Mesothelial cell of epicardium (in vitro differentiated cells): ENCODE measurements at places on chromosomes 4 and X. TPM values are rescaled to one million over a fixed set of nuclear protein-coding genes. Genes with fewer than 3 reads are reported as not detected.

The PLCXD1 gene
- 34.6 to 37.4 TPM (median 35.0 TPM) in 3 replicates for total RNA-seq

The RGN gene
- total RNA-seq, result 0.61 to 1.2 TPM (median 1.2 TPM) in 3 replicates

The PPP1R2C gene
- total RNA-seq, result not detected in 3 replicates

The P2RY8 gene
- not detected in 3 replicates for total RNA-seq

The RASSF6 gene
- total RNA-seq, result 1.3 to 1.8 TPM (median 1.5 TPM) in 3 replicates

The ODAPH gene
- total RNA-seq, result 0.35 to 1.1 TPM (median 0.57 TPM) in 3 replicates

The BEX2 gene
- 29.0 to 29.8 TPM (median 29.8 TPM) in 3 replicates for total RNA-seq

DNA sequence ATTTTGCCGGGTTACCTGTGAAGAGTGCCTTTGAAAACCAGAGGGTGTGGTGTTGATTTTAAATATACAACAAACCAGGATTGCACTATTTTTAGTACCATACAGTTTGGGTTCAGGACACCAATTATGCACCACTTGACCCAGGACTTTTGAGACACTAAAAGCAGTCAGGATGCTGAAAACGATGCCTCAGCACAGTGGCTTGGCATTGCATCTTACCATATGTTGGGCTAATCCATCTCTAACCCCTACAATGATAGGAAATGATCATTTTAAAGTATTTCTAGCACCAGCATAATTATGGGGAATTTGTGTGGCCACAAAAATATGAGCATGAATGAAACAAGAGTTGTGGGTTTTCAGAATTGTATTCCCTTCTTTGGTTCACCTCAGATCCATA, 4.1 kb downstream of the IBSP start:
- no peaks in the 10 kb centered on the region for H3K4me1 ChIP-seq
- H3K27me3 ChIP-seq, result no peaks in the 10 kb centered on the region
- H3K36me3 ChIP-seq, result no peaks in the 10 kb centered on the region
- no peak overlapping the region for H3K4me3 ChIP-seq

GRCh38 chr4:13611283-13611842, 16.2 kb downstream of the BOD1L1 start:
- H3K27me3 ChIP-seq, result no peaks in the 10 kb centered on the region
- H3K36me3 ChIP-seq, result peaks cover 44% of the 10 kb centered on the region
- no peak for DNase-seq
- no peak overlapping the region for H3K4me3 ChIP-seq
- H3K27ac ChIP-seq, result no peak overlapping the region
- no peaks in the 10 kb centered on the region for H3K4me1 ChIP-seq

DNA sequence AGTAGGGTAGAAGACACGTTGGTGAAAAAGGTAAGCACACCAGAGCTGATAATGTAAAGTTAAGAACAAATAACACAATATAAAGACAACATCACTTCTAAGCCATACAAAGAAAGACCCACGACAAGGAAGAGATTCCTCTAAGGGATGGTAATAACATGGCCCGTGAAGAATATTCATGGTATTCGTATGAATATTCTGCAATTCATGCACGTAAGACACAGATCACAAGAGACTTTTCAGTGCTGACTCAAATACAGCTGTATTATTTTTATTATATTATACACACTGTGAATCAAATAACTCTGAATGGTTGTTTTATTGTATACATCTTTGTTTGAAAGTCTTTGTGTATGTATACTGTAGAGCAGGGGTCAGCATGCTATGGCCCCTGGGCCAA, 29.5 kb upstream of the ZCCHC13 start:
- H3K27me3 ChIP-seq, result no peaks in the 10 kb centered on the region
- DNase-seq, result no peak
- H3K4me3 ChIP-seq, result no peak overlapping the region
- peaks cover 5% of the 10 kb centered on the region for H3K36me3 ChIP-seq

DNA sequence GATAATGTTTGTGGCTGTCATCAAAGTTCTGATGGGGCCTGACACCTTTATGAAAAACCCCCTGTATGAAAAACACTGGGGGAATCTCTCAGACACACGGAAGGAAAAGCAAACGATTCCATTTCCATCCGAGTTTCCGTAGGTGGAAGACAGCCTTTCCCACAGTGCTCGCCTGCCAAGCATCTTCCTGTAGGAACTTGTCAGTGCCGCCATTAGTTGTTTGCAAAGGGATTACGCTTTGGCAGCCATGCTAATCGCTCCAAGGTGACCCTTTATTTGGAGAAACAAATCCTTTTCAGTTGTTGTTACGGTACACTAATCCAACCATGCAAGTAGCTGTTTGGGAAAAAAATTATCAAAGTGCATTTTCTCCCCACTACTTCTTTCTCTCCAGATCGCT, 44.4 kb upstream of the STOX2 start:
- peaks cover 40% of the 10 kb centered on the region for H3K4me1 ChIP-seq
- H3K36me3 ChIP-seq, result peaks cover 4% of the 10 kb centered on the region
- no peak overlapping the region for H3K4me3 ChIP-seq
- H3K27me3 ChIP-seq, result no peaks in the 10 kb centered on the region

DNA sequence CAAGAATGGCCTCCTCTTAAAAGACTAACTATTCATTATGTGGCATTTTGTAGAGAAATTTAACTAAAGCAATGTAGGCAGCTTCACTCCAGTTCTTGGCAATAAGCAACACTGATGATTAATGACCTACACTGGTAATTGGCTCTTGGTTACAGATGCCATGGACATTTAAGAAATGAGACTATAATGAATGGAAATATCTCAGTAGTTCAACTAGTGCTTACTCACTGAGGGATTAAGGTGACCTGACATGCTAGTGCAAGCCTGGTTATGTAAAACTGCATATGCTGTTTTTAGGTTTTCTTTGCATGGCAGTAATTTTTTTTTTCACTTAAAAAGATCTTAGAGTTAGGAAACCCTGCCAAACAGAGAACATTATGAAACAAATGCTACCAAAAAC, 152.7 kb upstream of the AADAT start:
- H3K36me3 ChIP-seq, result no peaks in the 10 kb centered on the region
- H3K4me1 ChIP-seq, result peaks cover 32% of the 10 kb centered on the region
- DNase-seq, result no peak
- H3K27me3 ChIP-seq, result no peaks in the 10 kb centered on the region

- peak; percentile 32 for DNase-seq
- H3K36me3 ChIP-seq, result peaks cover 3% of the 10 kb centered on the region
- peaks cover 1% of the 10 kb centered on the region for H3K27me3 ChIP-seq
- peaks cover 13% of the 10 kb centered on the region for H3K4me1 ChIP-seq
- peak within 1 kb of the TSS; percentile 68 for H3K27ac ChIP-seq
- H3K4me3 ChIP-seq, result peak within 1 kb of the TSS; percentile 87
Observed at GRCh38 chr4:157075811-157076577, at the start of gene GLRB. Gene GLRB (plus strand): TSS chr4:157076150. CDS start chr4:157078025, 1,875 bp downstream.

DNA sequence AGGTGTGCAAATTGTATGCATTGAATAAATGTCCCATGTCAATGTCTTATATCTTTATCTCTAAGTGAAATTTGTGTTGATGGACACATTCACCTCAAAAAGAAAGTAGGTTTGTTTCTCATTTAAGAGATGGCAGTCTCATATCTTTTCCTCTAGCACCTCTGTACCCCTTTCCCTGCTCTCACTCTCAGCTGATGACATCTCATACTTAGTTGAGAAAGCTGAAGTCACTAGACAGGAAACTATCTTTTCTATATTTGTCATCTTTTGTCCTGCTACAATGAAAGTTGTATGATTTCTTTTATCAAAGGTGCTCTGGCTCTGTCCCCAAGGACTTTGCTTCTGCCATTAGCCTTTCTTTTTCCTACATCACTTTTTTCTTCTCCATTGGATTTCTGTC, 84.0 kb upstream of the GRPR start:
- H3K4me3 ChIP-seq, result no peak overlapping the region
- no peaks in the 10 kb centered on the region for H3K4me1 ChIP-seq
- H3K27ac ChIP-seq, result no peak overlapping the region
- no peaks in the 10 kb centered on the region for H3K36me3 ChIP-seq
- DNase-seq, result no peak

DNA sequence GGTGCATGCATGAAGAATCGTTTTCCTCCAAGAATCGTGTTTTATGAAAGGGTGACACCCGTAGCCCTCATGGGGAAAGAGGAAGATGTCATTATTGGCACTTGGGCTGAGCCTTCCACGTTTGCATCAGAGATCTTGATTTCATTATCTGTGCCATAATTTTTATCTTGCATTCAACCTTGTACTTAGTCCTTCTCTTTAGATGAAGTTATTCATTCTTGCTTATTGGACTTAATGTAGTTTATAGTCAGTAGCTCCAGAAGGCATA, 66.8 kb downstream of the GAB1 start:
- H3K27ac ChIP-seq, result no peak overlapping the region
- H3K4me1 ChIP-seq, result peaks cover 6% of the 10 kb centered on the region
- peaks cover 3% of the 10 kb centered on the region for H3K36me3 ChIP-seq
- H3K27me3 ChIP-seq, result no peaks in the 10 kb centered on the region
- no peak overlapping the region for H3K4me3 ChIP-seq

DNA sequence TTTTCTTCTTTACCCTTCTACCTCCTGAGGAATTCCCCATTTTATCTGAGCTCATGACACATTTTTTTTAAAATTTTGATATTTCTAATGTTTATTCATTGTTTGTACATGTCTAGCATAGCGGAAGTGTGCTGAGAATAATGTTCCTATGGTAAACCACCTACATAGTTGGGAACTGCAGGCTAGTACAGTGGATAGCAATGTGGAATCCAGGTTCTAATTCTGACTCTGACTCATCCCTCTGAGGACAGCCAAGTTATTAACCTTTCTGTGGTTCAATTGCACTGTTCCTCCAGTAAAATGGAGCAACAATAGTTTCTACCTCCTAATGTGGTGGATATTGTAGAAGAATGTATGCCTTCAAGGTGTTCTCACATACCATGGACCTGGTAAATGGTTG, 20.6 kb upstream of the APELA start:
- H3K36me3 ChIP-seq, result no peaks in the 10 kb centered on the region
- H3K27me3 ChIP-seq, result no peaks in the 10 kb centered on the region
- no peak overlapping the region for H3K27ac ChIP-seq
- H3K4me1 ChIP-seq, result no peaks in the 10 kb centered on the region
- no peak overlapping the region for H3K4me3 ChIP-seq

- DNase-seq, result no peak
- peaks cover 21% of the 10 kb centered on the region for H3K4me1 ChIP-seq
- H3K27me3 ChIP-seq, result no peaks in the 10 kb centered on the region
- peaks cover 2% of the 10 kb centered on the region for H3K36me3 ChIP-seq
- no peak overlapping the region for H3K27ac ChIP-seq
Observed at GRCh38 chr4:48692897-48693296, 87.2 kb downstream of the FRYL start.
